Uterus (tissue), 4 donors: ENCODE measurements at places on chromosomes 12 and 14. TPM values are rescaled to one million over a fixed set of nuclear protein-coding genes. Genes with fewer than 3 reads are reported as not detected.

TSPAN9 gene
- total RNA-seq: 55.1 TPM

- H3K4me1 ChIP-seq: no peaks in the 10 kb centered on the region
- H3K27ac ChIP-seq: no peak overlapping the region
- no peaks in the 10 kb centered on the region for H3K36me3 ChIP-seq
- no peak overlapping the region for H3K4me3 ChIP-seq
- no peaks in the 10 kb centered on the region for H3K27me3 ChIP-seq
Observed at GRCh38 chr14:85273099-85273677, 256.8 kb upstream of the FLRT2 start.

- no peak for DNase-seq
- no peaks in the 10 kb centered on the region for H3K36me3 ChIP-seq
- peak overlapping the region; percentile 80 for H3K27ac ChIP-seq
- H3K27me3 ChIP-seq: no peaks in the 10 kb centered on the region
- H3K4me3 ChIP-seq: no peak overlapping the region
- H3K4me1 ChIP-seq: peaks cover 13% of the 10 kb centered on the region
Observed at GRCh38 chr14:32256576-32256975, 53.5 kb upstream of the RNU6-8 start.

- no peaks in the 10 kb centered on the region for H3K36me3 ChIP-seq
- no peaks in the 10 kb centered on the region for H3K27me3 ChIP-seq
- no peak overlapping the region for H3K4me3 ChIP-seq
- no peak for DNase-seq
Observed at GRCh38 chr12:64501486-64501885, 49.6 kb downstream of the TBK1 start.

DNA sequence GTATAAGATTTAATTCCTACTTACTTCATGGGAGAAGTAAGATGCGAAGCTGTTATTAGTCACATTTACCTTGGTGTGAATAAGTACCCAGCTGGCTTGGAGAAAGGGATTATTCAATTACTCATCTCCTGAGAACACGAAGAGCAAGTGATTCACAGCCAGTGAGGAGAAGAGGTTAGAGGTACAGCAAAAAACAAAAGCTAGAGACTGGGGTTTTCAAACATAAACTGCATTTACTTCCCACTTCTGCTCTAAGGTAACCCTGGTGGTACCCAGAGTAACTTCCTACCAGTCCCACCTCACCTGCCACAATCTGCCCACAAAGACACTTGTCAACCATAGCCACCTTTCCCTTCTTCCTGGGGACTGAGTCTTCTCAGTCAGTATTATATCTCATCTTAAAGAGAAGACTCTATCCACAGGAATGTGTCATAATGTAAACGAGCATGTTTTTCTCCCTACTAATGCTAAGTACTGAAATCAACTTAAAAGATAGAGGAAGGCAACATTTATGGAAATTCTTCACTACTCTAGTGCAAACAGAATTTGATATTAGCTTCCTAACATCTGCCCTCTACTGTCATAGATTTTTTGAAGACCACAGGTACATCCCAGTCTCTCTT, 6.0 kb upstream of the IL22 start:
- H3K27ac ChIP-seq: no peak overlapping the region
- no peaks in the 10 kb centered on the region for H3K36me3 ChIP-seq
- H3K27me3 ChIP-seq: no peaks in the 10 kb centered on the region
- H3K4me1 ChIP-seq: no peaks in the 10 kb centered on the region
- DNase-seq: no peak
- no peak overlapping the region for H3K4me3 ChIP-seq

GRCh38 chr14:30610787-30611343, 11.3 kb upstream of the SCFD1 start:
- no peaks in the 10 kb centered on the region for H3K27me3 ChIP-seq
- no peak overlapping the region for H3K4me3 ChIP-seq
- DNase-seq: peak; percentile 35

- H3K27me3 ChIP-seq: no peaks in the 10 kb centered on the region
- DNase-seq: no peak
- H3K4me1 ChIP-seq: no peaks in the 10 kb centered on the region
- no peak overlapping the region for H3K4me3 ChIP-seq
- no peak overlapping the region for H3K27ac ChIP-seq
Observed at GRCh38 chr14:38063711-38064320, 143.9 kb upstream of the SSTR1 start.

DNA sequence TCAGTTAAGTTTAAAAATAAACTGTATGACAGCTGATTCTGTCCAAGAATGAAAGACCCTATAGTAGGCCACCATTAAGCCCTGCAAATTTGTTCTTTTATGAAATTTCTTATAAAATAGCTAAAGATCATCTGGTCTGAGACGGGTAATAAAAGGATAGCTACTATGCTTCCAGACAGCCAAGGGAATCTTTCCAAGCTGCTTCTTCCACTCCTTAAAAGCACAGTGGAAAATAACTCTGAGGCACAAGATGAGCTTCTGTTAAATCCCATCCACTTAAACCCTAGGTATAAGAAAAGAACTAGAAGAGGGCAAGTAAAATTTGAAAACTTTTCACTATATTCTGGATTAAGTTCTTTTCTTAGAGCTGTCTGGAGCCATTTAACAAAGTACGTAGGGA, 194.3 kb downstream of the CAPZA3 start:
- no peaks in the 10 kb centered on the region for H3K36me3 ChIP-seq
- no peak overlapping the region for H3K4me3 ChIP-seq
- no peaks in the 10 kb centered on the region for H3K27me3 ChIP-seq
- no peaks in the 10 kb centered on the region for H3K4me1 ChIP-seq
- peak overlapping the region; percentile 24 for H3K27ac ChIP-seq
